ENCODE measurements at places on chromosomes 6 and 20.

GRCh38 chr6:85118233-85118632, 331.6 kb upstream of the NT5E start:
- no peak for DNase-seq

DNA sequence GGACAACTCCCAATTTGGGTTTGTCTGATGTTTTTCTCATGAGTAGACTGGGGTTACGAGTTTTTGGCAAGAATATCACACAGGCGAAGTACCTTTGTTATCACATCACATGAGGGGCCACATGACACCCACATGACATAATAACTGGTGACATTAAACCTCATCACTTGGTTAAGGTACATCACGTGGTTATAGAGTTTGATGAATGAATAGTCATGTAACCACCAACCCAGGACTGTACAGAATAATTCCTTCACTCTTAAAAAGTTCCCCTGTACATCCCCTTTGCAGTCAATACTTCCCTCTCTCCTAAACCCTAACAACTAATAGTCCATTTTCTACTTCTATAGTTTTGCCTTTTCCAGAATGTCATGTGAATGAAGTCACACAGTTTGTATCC, 83.4 kb downstream of the REV3L start:
- no peak for DNase-seq

GRCh38 chr20:43752051-43752360, 25.2 kb upstream of the GTSF1L start:
- no peak for DNase-seq

GRCh38 chr6:33989016-33989854, 156.7 kb downstream of the GRM4 start:
- DNase-seq = no peak

Data from stimulated activated naive CD4-positive, alpha-beta T cell (primary cell).